D721Med (cell line): ENCODE measurements at places on chromosomes 2 and 18.

DNA sequence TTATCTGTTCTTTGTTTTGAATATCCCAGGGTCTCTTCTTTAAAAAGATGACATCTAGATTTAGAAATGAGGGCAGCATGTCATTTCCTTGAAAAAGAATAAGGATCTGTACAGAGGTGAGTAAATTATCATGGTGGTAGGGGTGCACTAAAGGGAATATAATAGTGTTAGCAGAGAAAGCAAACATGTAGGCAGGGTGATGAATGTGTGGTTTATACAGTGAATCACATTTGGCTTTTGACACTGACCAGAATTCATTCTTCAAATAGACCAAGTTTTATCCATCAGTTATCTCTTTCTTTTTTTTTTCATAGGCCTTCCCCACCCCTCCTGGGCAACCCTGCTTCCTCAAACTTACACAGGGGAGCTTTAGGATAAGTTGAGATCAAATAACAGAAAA lies 184.5 kb upstream of the LRP1B start:
- DNase-seq: no peak

DNA sequence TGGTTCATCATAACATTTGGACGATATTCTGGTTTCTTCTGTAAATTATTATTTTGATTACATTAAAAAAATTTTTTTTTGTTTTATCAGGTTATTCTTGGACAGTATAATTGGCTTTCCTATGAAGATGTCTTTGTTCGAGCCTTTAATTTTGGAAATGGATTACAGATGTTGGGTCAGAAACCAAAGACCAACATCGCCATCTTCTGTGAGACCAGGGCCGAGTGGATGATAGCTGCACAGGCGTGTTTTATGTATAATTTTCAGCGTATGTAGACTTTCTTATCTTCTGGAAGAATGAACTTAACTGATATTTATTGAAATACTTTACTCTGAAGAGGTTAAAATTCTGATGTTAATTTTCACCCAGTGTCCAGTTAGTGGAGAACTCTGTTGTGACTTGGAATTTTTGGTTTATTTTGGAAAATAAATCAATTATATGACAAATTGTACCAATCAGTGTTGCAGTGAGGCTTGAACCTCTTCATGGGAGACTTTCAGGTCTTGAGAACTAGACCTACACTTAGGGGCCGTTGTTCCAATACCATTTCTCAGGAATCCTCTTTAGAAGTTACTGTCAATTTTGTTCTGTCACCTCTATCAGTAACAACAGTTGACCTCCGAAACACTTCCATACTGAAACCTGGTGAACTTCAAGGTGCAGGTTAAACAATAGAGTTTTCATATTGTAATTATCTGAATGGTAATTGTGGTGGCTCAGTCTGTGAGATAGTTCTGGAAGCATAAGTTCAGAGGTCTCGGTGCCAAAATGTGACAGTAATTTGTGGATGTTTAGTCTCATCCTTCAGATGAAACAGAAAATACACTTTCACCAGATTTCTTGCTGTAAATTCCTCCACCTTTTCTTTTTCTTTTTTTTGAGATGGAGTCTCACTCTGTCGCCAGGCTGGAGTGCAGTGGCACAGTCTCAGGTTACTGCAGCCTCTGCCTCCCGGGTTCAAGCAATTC lies 55.7 kb downstream of the ACSL3 start:
- no peak for DNase-seq

DNA sequence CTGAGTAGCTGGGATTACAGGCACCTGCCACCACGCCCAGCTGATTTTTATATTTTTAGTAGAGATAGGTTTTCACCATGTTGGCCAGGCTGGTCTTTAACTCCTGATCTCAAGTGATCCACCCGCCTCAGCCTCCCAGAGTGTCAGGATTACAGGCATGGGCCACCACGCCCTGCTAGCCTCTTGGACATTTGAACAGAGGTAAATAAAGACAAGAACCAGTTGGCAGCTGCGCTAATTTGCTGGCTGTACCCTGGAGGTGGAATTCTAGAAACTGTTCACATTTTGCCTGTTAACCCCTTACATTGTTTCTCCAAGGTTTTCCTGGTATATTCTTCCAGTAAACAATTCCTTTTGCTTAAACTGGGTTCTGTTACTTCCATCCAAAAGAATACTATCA lies 132.9 kb downstream of the CDH2 start:
- DNase-seq: no peak

DNA sequence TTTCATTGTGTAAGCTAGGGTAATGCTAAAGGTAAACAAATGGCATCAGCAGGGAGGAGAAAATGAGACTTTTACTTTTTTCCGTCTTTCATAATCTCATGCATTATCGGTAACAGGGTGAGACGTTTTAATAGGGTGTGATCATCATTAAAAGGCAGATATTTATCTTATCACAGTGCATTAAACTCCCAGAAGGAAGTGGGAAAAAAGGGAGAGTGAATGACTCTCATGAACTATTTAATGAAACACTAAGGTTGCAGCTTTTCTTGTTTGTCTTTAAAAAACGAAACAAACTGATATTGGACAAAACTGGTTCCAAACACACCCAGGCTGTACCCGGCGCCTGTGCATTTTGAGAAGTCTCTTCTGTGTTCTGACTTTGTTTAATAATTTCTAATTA lies 1936.8 kb upstream of the PIK3C3 start:
- DNase-seq: no peak

DNA sequence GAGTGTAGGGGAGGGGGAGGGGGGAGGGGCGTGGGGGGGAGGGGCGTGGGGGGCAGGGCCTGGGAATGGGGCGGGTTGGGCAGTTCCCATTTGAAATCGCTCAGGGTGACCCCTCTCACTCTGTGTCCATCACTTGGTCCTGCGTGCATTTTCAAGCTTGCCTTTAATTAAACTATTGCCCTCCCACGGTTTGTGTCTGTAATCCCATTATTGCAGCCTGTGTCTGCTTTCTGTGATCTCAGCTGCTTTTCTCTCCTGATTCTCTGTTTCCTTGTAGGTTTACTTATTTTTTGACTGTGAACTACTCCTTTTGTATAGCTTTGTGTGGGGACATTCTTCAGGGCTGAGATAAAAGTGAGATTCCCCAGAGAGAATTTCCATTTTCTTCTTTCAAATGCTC lies 1.3 kb downstream of the DCDC2C start:
- no peak for DNase-seq

DNA sequence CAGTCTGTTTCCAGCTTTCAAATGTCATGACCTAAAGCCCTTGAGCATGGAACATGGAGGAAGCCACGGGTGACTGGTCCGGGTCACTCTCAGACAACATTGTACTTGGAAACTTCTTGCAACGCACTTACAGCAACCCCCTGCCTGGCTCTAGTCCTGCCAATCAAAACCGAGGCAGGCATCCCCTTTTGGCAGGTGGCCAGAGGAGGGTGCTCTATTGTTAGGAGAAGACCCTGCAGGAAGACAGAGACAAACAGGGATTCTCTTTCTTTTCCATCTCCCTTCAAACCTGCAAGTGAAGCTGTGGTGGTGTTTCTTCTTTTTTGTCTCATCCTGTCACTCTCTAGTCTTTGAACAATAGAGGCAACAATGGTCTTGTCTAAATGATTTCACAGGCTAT lies 667.2 kb downstream of the ZEB2 start:
- DNase-seq: no peak

GRCh38 chr2:98027538-98027937 lies 31.8 kb upstream of the TMEM131 start:
- DNase-seq: no peak

- DNase-seq: no peak
These were observed at the start of gene POMC for GRCh38 chr2:25168256-25169072. Gene POMC (minus strand): TSS chr2:25168580. CDS start chr2:25164772, 3,808 bp downstream.

DNA sequence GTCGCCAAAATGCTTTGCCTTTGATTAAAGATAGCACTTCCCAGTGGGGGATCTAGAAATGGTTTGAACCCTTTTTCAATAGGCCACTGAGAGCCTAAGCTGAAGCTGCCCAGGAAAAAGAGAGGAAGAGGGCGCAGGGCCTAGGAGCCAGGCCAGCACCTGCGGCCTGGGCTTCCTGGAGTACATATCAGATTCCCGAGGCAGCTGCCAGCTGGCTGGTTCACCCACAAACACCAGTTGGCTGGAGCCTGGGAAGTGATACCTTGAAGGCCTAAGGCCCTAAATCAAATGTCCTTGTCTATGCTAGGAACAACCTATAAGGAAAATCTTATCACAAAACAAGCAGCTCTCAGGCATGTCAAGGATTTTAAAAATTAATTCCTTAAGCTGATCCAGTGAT lies 37.1 kb downstream of the ANKRD44 start:
- DNase-seq: no peak

DNA sequence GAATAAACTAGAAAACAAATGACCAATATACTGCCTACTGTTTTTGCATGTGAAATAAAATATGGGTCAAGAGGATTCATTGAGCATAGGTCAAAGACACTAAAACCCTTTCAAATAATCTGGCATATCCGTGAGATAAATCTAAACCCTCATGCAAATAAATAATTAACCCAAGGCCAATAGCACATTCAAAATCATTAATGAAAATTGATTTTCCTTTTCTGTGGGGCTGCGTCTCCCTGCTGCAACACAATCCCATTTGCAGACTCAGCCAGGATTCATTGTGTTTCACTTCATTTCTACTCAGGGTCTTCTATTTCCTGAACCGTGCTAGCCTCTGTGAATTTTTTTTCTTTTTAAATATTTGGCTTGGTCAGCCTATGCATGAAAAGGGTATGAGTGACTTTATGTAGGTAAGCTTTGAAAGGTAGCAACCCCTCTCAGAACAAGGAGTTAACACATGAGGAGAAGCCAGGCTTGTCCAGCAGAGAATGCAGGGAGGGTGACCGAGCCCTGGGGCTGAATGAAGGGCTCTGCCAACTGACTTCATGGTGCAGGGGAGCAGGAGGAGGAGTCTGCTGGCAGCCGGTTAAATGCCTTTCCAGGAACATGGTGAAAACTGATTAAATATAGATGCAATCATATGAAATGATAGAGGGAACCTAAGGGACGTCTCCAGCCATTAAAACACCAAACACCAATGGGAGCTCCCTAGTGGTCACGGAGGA lies 10.3 kb upstream of the CTAGE1 start:
- DNase-seq: no peak

GRCh38 chr2:118843483-118844132 lies 3.8 kb downstream of the EN1 start:
- no peak for DNase-seq

DNA sequence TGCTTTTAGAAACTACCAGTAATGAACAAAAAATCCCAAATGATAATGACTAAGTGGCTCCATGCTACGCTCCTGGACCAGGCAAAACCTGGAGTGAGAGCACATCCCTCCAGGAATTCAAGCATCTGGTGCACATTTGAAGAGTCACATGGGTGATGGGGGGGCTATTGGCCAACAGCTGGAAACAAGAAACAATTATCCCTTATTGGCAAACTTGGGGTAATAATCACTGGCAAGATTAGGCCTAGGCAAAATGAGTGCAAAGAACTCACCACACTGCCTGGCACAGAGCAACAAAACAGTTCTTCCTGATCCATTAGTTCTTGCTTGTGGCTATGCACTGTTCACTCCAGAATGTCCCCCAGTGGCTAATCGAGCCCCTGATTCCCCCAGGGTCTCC lies 66.1 kb downstream of the GYPC start:
- DNase-seq: no peak

- DNase-seq: no peak
These were observed 81.3 kb upstream of the SETBP1 start for GRCh38 chr18:44599412-44599811.

- DNase-seq: no peak
These were observed 43.3 kb downstream of the KCNH7 start for GRCh38 chr2:162795312-162795711.

- DNase-seq: no peak
These were observed 126.3 kb downstream of the C2orf74 start for GRCh38 chr2:61288070-61288841.

GRCh38 chr18:46478796-46479195 lies 178.2 kb downstream of the LOXHD1 start:
- no peak for DNase-seq

DNA sequence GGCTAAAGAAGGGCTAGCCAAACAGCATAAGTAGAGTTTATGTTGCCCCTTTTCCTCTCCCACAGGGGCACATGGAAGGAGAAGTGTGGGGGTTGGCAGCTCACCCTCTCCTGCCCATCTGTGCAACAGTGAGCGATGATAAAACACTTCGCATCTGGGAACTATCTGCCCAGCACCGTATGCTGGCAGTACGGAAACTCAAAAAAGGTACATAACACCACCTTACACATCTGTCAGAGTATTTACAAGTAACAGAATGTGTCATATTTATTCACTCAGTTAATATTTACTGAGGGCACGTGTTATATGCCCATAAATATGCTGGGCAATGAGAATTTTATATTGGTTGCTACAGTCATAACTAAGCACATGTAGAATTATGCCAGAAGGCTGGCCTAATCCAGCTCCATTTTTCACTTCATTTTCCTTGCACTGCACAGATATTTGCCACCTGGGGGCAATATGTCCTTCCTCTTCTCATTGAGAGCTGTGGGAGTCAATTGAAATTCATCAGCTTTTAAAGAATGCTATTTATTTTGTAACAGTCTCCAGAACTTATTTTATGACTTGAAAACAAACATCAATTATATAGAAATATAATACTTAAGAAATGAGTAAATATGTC lies 150.6 kb downstream of the RTN4 start:
- no peak for DNase-seq

GRCh38 chr18:54606835-54607212 lies 15.8 kb downstream of the DYNAP start:
- no peak for DNase-seq

GRCh38 chr2:219671279-219671678 lies 43.8 kb downstream of the SLC4A3 start:
- no peak for DNase-seq

GRCh38 chr2:152025678-152026287 lies 73.1 kb downstream of the CACNB4 start:
- no peak for DNase-seq

GRCh38 chr2:98924038-98924830 lies 11.8 kb downstream of the CRACDL start:
- DNase-seq: no peak

DNA sequence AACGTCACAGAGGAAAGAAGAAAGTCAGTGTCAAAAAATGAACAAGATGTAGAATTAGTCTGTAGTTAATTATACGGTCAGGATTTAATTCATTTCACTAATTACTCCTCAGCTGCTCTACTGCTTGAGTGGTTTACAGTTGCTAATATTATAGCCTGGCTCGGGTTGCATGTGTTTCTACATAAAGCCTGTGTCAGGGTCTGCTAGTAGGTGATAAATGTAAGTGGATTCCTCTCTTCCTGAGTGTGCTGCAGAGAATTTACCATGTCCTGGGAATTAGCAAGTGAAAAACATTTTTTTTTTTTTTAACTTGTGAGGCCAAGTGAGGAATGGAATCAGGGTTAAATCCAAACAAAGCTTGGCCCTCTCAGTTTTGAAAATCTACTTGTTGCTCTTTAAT lies 622.6 kb downstream of the EPHA4 start:
- DNase-seq: no peak

DNA sequence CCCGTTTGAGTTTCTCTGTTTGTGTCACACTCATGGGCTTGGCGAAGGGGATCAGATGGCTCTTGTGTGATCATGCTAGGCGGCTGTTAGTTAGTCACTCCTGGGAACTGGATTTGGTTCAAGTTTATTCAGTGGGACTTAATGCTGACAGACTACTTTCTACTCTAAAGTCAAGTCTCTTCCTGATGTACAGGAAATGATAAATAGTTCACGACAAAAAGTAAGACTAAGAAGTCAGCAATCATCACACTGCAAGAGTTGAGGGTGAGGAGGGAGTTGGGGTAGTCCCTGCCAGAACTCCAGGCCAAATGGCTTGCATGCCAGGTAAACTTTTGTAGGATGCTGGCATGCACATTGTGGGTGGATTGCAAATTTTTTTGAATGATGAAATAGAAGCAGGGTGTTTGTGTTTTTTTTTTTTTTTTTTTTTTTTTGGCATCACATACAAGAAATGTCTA lies 25.1 kb upstream of the CCL20 start:
- no peak for DNase-seq

GRCh38 chr18:74499633-74500032 lies 3.5 kb downstream of the CNDP2 start:
- no peak for DNase-seq
